ENCODE measurements at places on chromosomes 5 and 9.

DNA sequence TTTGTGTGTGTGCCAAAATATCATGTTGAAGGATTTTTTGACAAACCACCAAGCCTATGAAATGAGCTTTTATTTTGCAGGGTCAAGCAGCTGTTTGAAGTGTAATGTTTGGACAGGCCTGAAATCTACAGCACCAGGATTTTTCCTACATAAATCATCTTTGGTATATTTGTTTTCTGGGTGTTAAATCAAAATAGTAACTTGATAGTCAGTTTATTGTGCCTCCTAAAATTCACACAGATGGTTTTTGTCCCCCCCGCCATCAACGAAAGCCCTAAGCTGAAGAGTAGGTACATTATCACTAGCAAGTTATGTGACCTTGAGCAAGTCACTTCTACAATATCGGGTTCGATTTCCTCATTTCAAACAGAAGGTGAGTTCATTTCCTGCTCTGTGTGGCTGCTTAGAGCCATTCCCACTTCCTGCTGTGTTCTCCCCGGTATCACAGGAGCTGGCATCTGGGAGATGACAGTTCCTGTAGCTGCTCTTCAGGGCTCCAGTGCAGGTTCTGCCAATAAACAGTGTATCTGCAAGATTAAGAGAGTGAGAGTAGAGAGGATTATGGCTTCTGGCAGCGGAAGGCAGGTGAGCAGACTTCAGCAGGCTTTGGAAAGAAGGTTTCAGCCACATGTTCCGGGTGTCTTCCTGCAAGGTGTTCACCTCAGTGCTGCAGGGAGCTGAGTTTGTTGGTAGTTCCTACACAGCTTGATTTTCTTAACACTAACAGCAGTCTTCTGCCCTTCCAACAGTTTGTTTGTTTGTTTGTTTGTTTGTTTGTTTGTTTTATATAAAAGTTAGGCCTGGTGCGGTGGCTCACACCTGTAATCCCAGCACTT is 48.4 kb upstream of the GNE start:
- no peak for DNase-seq

- DNase-seq, result no peak
Measured at GRCh38 chr5:121246971-121247370, 604.7 kb upstream of the FTMT start.

- DNase-seq, result no peak
Measured at GRCh38 chr5:154892369-154892771, 33.9 kb downstream of the CNOT8 start.

- DNase-seq, result no peak
Measured at GRCh38 chr5:57906671-57907070, 424.1 kb upstream of the ACTBL2 start.

- DNase-seq, result no peak
Measured at GRCh38 chr5:132812781-132813598, at the start of gene SOWAHA. SOWAHA (plus strand) TSS chr5:132813302; CDS start chr5:132813622, 320 bp downstream.

- DNase-seq, result no peak
Measured at GRCh38 chr9:110750272-110750671, 81.7 kb downstream of the MUSK start.

- no peak for DNase-seq
Measured at GRCh38 chr9:68540712-68541535, at the start of gene TMEM252. TMEM252 (minus strand) TSS chr9:68540883; CDS start chr9:68540814, 69 bp downstream.

- DNase-seq, result no peak
Measured at GRCh38 chr5:167861129-167861927, 430.1 kb upstream of the WWC1 start.

DNA sequence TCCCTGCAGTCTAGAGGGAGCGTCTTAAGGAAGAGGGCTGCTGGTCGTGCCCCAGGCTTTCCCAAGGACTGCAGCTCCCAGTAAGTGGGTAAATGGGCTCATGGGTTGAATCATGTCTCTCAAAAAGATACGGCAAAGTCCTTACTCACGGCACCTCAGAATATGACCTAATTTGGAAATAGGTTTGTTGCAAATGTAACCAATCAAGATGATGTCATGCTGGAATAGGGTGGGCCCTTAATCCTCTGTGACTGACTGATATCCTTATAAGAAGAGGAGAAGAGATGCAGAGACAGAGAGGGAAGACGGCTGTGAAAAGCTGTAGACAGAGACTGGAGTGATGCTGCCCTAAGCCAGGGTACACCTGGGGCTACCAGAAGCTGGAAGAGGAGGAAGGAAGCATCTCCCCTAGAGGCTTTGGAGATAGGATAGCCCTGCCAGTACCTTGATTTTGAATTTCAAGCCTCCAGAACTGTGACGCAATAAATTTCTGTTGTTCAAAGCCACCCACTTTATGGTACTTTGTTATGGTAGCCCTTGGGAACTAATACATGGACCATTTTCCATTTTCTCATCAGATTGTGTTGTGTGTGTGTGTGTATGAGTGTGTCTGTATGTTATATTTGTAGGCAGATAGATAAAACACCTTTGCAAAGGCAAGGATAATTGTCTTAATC is 15.0 kb downstream of the GALNT10 start:
- DNase-seq, result no peak
